ENCODE measurements at places on chromosomes 6 and 20. TPM values are rescaled to one million over a fixed set of nuclear protein-coding genes. Genes with fewer than 3 reads are reported as not detected.
A peak's percentile ranks its signal among the peaks of the same experiment; 100 is the strongest.

GRCh38 chr20:24693466-24694156 lies 224.2 kb downstream of the SYNDIG1 start:
- no peak overlapping the region for H3K27ac ChIP-seq
- no peaks in the 10 kb centered on the region for H3K36me3 ChIP-seq
- DNase-seq = peak; percentile 7
- H3K27me3 ChIP-seq = no peaks in the 10 kb centered on the region
- H3K4me3 ChIP-seq = no peak overlapping the region

DNA sequence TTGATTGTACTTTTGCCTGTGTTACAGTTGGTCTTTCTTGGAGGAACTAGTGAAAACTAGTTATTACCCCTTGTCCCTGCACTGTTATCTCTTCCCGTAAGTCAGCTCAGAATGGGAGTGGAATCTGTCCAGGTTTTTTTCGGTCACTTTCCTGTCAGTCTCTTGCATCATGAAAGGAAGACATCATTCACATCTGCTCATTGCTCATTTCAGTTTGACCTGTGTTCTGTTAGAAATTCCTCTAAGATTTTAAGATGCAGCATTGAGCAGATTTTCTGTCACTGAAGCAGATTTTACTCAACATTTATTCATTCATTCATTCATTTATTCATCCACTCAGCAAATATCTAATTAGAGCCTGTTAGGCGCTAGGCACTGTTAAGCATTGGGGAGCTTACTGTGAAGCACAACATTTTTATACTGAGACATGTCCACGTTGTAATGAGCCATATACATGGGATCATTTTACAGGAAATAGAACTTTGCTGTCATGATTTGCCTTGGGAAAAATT lies 33.1 kb upstream of the HINT3 start:
- DNase-seq = no peak
- peaks cover 5% of the 10 kb centered on the region for H3K4me1 ChIP-seq
- peaks cover 1% of the 10 kb centered on the region for H3K36me3 ChIP-seq
- no peaks in the 10 kb centered on the region for H3K27me3 ChIP-seq
- H3K4me3 ChIP-seq = no peak overlapping the region

DNA sequence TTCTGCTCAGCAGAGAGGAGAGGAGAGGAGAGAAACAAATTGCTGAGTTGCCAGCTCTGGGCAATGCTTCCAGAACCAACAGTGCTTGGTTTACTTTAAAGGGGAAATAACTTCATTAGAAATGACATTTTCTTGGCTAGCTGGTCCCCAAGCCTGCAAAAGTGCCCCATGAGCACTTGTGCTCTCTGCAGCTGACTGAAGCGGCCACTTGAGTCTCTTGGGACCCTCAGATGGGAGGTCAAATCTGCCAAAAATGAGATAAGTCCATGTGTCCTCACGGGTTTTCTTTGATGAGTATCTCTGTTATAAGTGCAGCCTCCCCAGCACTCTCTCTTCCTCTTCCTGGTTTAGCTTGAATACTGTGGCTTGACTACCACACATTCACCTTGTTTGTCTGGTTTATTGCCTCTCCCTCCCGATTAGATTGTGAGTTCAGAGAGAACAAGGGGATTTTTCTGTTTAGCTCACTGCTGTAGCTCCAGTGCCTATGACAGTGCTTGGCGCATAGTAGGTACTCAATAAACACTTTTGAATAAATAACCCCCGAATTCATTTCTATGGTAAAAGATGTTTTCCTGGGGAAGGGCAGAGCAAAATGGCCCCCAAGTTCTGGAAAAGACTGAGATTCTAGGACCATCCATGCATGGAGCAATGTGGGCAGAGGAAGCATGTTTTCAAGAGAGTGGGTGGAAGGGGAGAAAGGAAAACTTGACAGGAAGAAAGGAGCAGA lies 7.0 kb upstream of the RIN2 start:
- peak overlapping the region; percentile 56 for H3K27ac ChIP-seq
- no peaks in the 10 kb centered on the region for H3K4me1 ChIP-seq
- DNase-seq = no peak
- H3K27me3 ChIP-seq = no peaks in the 10 kb centered on the region
- no peaks in the 10 kb centered on the region for H3K36me3 ChIP-seq

DNA sequence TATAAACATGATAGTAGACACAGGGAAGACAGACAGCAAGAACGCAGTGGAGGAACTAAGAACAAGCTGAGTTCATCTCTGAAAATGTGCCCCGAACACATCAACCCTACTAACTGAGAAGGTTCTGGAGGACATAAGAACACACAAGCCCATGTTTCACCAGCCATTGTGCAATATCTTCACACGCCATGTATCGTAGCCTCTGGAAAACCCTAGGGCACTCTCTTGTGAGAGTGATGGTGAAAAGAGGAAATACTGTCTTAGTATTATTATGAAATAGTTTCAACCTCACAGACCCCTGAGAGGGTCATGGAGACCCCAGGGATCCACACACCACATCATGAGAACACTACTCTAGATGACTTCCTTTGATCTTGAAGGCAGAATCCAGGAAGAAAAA lies 26.1 kb upstream of the FOXF2 start:
- no peaks in the 10 kb centered on the region for H3K27me3 ChIP-seq
- DNase-seq = no peak
- H3K36me3 ChIP-seq = no peaks in the 10 kb centered on the region
- no peak overlapping the region for H3K4me3 ChIP-seq
- H3K4me1 ChIP-seq = no peaks in the 10 kb centered on the region

DNA sequence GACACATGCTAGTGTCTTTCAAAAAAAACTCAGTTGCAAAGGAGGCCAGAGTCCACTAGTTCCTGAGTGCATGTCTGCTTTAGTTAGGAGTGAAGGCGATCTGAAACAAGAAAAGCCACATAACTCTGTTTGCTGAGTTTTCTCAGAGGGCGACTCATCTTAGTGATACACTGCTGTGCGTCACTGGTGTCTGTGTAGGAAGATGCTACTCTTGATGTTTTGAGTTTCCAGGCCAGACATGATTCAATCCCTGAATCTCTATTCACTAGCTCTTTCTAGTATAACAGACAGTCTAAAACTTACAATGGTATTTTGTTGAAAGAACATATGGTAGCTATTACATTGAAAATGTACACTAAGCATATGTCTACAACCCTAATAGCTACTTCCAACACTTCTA lies 60.9 kb downstream of the GFRAL start:
- no peaks in the 10 kb centered on the region for H3K27me3 ChIP-seq
- no peaks in the 10 kb centered on the region for H3K36me3 ChIP-seq
- H3K27ac ChIP-seq = no peak overlapping the region
- no peak overlapping the region for H3K4me3 ChIP-seq
- no peaks in the 10 kb centered on the region for H3K4me1 ChIP-seq

DNA sequence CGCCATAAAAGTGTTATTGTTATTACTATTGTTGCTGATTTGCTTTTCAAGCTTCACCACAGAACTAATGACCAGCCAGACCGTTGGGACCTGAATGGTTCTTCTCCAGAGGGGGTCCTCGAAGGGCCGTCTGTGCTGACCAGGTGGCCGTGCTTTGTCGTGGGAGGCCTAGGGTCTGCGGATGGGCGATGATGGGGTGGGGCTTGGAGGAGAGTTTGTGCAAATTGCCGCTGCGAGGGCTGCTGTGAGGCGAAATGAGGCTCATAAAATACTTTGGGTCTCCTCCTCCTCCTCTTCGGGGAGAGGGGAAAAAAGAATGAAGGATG lies 6.0 kb upstream of the ZBTB22 start:
- no peaks in the 10 kb centered on the region for H3K27me3 ChIP-seq
- DNase-seq = no peak
- H3K36me3 ChIP-seq = no peaks in the 10 kb centered on the region
- H3K4me3 ChIP-seq = peak overlapping the region; percentile 75
- no peaks in the 10 kb centered on the region for H3K4me1 ChIP-seq

DNA sequence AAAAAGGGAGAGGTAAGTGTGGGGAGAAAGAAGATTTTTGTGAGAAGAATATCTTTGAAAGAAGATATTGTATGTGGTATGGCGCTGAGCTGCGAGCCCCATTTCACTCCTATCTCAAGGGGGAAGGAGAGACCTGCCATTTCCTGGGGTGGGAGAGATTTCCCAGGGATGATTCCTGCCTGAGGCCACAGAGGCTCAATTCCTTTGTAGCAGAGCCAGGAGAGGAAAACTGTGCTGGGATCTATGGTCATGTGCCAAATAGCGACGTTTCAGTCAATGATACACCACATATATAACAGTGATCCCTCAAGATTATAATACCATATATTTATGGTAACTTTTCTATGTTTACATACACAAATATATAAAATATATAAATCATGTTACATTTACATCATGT lies 28.9 kb downstream of the TCF21 start:
- no peak overlapping the region for H3K4me3 ChIP-seq
- no peak for DNase-seq
- no peak overlapping the region for H3K27ac ChIP-seq
- no peaks in the 10 kb centered on the region for H3K27me3 ChIP-seq

DNA sequence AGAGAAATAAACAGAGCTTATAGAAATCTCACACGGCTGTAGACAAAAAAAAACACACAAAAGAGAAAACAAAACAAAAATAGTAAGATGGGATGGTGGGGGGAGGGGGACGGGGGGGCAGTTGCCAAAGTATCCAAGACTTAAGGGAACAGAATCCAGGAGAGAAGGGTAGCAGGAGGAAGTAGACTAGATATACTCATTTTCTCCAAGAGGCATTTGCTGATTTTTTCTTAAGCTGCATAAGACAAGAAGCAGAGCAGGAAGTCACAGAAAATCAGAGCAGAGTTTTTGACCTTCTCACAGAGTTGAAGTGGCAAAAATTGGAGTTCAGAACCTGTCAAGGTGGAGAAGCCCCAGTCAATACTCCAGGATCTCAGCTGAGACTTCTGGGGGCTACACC lies 237.7 kb downstream of the HIVEP2 start:
- H3K27me3 ChIP-seq = no peaks in the 10 kb centered on the region
- H3K27ac ChIP-seq = no peak overlapping the region
- H3K36me3 ChIP-seq = no peaks in the 10 kb centered on the region
- DNase-seq = no peak

GRCh38 chr6:43999628-44000027 lies 127.6 kb downstream of the MRPL14 start:
- peak; percentile 20 for DNase-seq
- peaks cover 6% of the 10 kb centered on the region for H3K4me1 ChIP-seq
- no peak overlapping the region for H3K27ac ChIP-seq
- no peak overlapping the region for H3K4me3 ChIP-seq

- DNase-seq = no peak
- H3K27ac ChIP-seq = no peak overlapping the region
- no peak overlapping the region for H3K4me3 ChIP-seq
- H3K36me3 ChIP-seq = no peaks in the 10 kb centered on the region
- H3K27me3 ChIP-seq = no peaks in the 10 kb centered on the region
- H3K4me1 ChIP-seq = no peaks in the 10 kb centered on the region
Observed at GRCh38 chr6:38445336-38445735, 194.4 kb downstream of the BTBD9 start.

TRAPPC3L gene
- total RNA-seq = 0.80 TPM

CAPN11 gene
- total RNA-seq = 1.1 TPM

EEF1A1 gene
- total RNA-seq = 12,629 TPM

MEP1A gene
- total RNA-seq = 0.29 TPM

All from breast epithelium (tissue), 4 donors.